ENCODE measurements at places on chromosomes 4 and X. TPM values are rescaled to one million over a fixed set of nuclear protein-coding genes. Genes with fewer than 3 reads are reported as not detected.

The PLP1 gene
- not detected for total RNA-seq

The CFP gene
- total RNA-seq, result 0.12 TPM

The UCP1 gene
- not detected for total RNA-seq

The AFF2 gene
- not detected for total RNA-seq

The PPP4R3C gene
- total RNA-seq, result not detected

The DOCK11 gene
- total RNA-seq, result 3.0 TPM

GRCh38 chrX:70508296-70508911 lies 63.8 kb downstream of the DLG3 start:
- H3K4me1 ChIP-seq, result peaks cover 13% of the 10 kb centered on the region
- H3K4me3 ChIP-seq, result no peak overlapping the region
- H3K36me3 ChIP-seq, result no peaks in the 10 kb centered on the region
- no peak overlapping the region for H3K27ac ChIP-seq

GRCh38 chrX:63765712-63766111 lies 19.3 kb downstream of the ARHGEF9 start:
- H3K27ac ChIP-seq, result no peak overlapping the region
- H3K4me1 ChIP-seq, result peaks cover 10% of the 10 kb centered on the region
- H3K36me3 ChIP-seq, result no peaks in the 10 kb centered on the region
- DNase-seq, result no peak
- no peak overlapping the region for H3K4me3 ChIP-seq

DNA sequence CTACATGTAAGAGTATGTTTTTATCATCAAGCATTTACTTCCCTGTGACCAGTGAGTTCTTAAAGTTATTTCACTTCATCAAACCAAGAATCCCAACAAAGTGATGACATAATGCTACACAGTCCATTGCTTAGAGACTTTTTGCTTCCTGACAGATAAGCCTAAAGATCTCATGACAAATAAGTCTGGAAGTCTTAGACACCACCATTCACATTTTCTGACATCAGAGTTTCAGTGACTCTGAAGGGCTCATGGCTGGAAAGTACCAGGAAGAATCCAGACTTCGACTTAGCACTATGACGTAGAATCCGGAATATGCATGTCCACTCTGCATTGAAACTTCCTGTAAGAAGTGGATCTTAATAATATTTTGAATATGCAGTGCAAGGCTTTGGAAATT lies 53.7 kb downstream of the CLDN22 start:
- peaks cover 5% of the 10 kb centered on the region for H3K36me3 ChIP-seq
- peaks cover 4% of the 10 kb centered on the region for H3K4me1 ChIP-seq
- no peak for DNase-seq
- no peak overlapping the region for H3K4me3 ChIP-seq

GRCh38 chr4:101157415-101158133 lies 189.8 kb downstream of the PPP3CA start:
- DNase-seq, result no peak
- no peaks in the 10 kb centered on the region for H3K36me3 ChIP-seq
- no peaks in the 10 kb centered on the region for H3K27me3 ChIP-seq
- H3K4me3 ChIP-seq, result no peak overlapping the region
- H3K27ac ChIP-seq, result peak overlapping the region; percentile 100

DNA sequence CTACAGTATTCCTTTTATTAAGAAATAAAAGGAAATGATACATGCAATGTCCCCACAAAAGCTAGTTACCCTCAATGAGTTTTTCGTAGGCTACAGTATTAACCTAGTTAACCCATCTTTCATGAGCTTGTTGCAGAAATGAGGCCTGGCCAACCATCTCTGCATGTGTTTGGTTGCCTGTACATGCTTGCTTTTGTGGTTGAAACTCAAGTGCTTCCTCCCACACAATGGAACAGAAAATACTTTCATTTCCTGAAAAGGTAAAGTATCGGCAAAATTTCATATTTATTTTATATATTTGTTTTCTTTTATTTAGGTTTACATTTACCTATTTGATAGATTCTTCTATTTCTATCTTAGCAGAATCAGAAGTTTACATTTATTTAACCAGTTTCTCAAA lies 214.6 kb upstream of the FAM241A start:
- no peak overlapping the region for H3K27ac ChIP-seq
- H3K36me3 ChIP-seq, result no peaks in the 10 kb centered on the region
- no peak overlapping the region for H3K4me3 ChIP-seq
- no peaks in the 10 kb centered on the region for H3K4me1 ChIP-seq
- peaks cover 23% of the 10 kb centered on the region for H3K27me3 ChIP-seq

GRCh38 chrX:112053169-112053568 lies 29.4 kb downstream of the TRPC5 start:
- H3K27ac ChIP-seq, result no peak overlapping the region
- H3K27me3 ChIP-seq, result no peaks in the 10 kb centered on the region
- H3K4me1 ChIP-seq, result no peaks in the 10 kb centered on the region
- H3K36me3 ChIP-seq, result no peaks in the 10 kb centered on the region

GRCh38 chr4:90842960-90843359 lies 715.8 kb downstream of the CCSER1 start:
- no peaks in the 10 kb centered on the region for H3K36me3 ChIP-seq
- peaks cover 9% of the 10 kb centered on the region for H3K4me1 ChIP-seq
- no peaks in the 10 kb centered on the region for H3K27me3 ChIP-seq
- DNase-seq, result peak; percentile 30
- H3K27ac ChIP-seq, result no peak overlapping the region
- no peak overlapping the region for H3K4me3 ChIP-seq

DNA sequence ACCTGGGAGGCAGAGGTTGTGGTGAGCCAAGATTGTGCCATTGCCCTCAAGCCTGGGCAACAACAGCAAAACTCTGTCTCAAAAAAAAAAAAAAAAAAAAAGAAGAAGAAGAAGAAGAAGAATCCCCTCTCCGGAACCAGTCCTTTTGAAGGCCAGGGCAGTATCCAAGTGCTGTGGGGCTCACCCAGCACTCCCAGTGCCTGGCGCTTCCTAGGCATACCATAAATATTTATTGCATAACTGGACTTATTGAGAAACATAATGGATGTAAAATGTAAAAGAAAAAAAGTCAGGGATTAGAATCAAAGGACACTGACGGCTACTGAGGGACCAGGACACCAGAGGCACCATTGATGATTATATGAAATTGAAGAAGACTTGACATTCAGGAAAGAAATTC lies 162.1 kb upstream of the KIT start:
- H3K27ac ChIP-seq, result no peak overlapping the region
- H3K27me3 ChIP-seq, result peaks cover 16% of the 10 kb centered on the region
- DNase-seq, result no peak
- H3K4me1 ChIP-seq, result peaks cover 21% of the 10 kb centered on the region
- H3K4me3 ChIP-seq, result no peak overlapping the region

DNA sequence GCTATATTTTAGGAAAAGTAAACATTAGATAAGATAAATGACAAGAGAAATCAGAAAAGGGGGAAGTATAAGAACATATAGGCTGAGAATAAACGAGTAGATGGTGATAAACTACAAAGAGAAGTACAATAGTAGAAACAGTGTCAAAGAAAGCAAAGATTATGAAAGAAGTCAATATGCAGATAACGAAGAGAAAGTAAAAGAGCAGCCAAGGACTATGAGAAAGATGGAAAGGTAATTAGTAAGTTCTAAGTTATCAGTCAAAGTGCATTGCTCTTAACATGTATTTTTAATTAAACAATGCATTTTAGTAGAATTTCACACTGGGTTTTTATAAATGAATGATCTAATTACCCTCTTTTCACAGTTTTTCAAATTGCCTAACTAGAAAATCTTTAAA lies 1801.3 kb upstream of the PCDH10 start:
- no peak overlapping the region for H3K4me3 ChIP-seq
- H3K36me3 ChIP-seq, result no peaks in the 10 kb centered on the region
- DNase-seq, result no peak
- H3K27ac ChIP-seq, result no peak overlapping the region
- no peaks in the 10 kb centered on the region for H3K4me1 ChIP-seq
- no peaks in the 10 kb centered on the region for H3K27me3 ChIP-seq
